ENCODE measurements at places on chromosomes 1 and 21.

DNA sequence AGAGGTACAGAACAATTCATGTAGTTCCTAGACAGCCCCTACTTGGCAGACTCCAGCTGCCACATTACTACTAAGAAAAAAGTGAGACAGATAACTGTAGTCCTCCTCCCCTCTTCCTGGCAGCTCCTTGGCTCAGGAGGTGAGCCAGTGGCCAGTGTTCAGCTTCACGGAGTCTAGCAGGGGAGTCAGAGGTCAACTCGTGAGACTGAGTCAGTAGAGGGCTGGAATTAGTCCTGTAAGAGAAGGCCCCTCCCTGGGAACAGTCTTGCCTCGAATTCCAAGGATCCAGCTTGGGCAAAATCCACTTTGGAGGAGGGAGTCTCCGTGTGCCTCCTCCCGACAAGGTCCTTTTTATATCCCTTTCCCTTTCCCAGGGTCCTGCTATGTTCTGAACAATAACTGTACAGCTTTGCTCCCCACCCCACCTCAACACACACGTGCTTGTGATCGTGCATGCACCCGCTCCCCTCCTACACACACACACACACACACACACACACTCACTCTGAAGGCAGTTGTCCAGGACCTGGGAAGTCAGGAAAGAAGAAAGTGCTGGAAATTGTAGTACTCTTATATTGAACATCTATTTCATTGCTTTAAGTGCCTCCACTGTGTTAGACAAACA is 22.5 kb upstream of the SLC27A3 start:
- no peak for DNase-seq

DNA sequence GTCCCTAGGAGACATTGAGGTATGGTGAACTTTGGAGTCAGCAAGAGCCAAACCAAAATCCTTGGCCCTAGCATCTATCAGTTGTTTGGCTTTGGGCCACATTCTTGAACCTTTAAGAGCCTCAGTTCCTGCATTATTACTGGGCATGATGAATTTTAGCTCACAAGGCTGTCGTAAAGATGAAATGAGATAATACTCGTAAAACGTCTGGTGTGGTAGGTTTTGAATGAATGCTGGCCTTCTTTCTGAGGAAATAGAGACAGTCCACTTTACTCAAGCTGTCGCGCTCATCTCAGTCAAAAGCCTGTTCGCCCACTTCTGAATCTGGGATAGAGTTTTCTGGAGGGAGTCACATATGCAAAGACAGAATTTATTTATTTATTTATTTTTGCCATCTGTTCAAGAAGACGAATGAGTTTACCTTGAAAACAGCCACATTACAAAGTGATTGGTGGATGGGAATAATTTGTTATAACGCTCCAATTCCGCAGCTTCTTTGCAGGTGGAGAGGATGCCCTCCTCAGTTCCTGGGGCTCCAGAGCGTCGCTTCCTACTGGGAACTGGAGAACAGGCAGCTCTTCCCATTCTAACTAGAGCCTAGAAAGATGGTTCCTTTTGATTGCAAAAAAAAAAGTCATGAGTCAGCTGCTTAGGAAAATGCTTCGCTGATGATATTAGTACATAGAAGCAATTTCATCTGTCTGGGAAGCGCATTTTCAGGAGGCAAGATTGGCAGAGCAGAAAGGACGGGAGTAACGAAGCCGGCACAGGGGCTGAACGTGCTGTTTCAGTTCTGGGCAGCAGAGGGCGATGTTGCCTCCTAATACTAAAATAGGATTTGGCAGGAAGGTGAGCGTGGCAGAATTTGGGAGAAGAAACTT is 49.9 kb upstream of the CYP2J2 start:
- DNase-seq, result peak; percentile 83

- no peak for DNase-seq
Observed at GRCh38 chr1:47507881-47508701, 70.2 kb downstream of the FOXD2 start.

DNA sequence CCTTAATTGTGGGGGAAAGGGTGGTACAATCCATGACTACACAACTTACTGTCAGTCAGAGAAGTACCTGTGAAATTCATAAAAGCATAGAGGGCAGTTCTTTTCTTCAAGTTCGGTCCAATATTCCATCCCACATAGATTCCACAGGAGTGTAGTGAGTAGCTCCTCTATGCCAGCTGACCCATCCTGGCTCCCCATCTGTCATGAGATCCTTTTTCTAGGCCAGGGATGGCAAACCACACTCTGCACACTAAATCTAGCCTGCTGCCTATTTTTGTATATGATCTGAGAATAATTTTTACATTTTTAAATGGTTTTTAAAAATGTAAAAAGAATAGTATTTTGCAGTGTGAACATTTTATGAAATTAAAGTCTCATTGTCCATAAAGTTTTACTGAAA is 107.0 kb upstream of the TSPAN2 start:
- DNase-seq, result no peak

DNA sequence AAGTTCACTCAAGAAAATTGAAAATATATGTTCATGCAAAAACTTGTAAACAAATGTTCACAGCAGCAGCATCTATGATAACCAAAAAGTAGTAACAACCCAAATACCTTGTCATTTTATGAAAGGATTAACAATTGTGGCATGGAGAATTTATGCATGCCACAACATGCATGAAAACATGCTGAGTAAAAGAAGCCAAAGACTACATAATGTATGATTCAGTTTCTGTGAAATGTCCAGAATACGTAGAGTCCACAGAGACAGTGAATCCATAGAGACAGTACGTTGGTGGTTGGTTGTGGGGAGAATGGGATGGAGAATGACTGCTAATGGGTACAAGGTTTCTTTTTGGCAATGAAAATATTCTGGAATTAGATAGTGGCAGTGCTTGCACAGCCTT is 148.7 kb downstream of the MAST2 start:
- DNase-seq, result no peak

GRCh38 chr1:54356680-54357147 is 49.5 kb downstream of the SSBP3 start:
- no peak for DNase-seq

- DNase-seq, result no peak
Observed at GRCh38 chr1:216111842-216112241, 311.4 kb downstream of the USH2A start.
